IPS DF 6.9 (cell line): ENCODE measurements at places on chromosomes 6 and 20.

- no peak overlapping the region for H3K27ac ChIP-seq
- H3K4me1 ChIP-seq = no peaks in the 10 kb centered on the region
- H3K36me3 ChIP-seq = no peaks in the 10 kb centered on the region
- DNase-seq = no peak
- H3K27me3 ChIP-seq = no peaks in the 10 kb centered on the region
Observed at GRCh38 chr20:4942331-4942730, 59.0 kb downstream of the SLC23A2 start.

- H3K4me1 ChIP-seq = peaks cover 4% of the 10 kb centered on the region
- H3K27me3 ChIP-seq = no peaks in the 10 kb centered on the region
- no peak overlapping the region for H3K4me3 ChIP-seq
- H3K27ac ChIP-seq = no peak overlapping the region
- no peak for DNase-seq
Observed at GRCh38 chr6:30206799-30207618, 6.2 kb downstream of the TRIM26 start.

DNA sequence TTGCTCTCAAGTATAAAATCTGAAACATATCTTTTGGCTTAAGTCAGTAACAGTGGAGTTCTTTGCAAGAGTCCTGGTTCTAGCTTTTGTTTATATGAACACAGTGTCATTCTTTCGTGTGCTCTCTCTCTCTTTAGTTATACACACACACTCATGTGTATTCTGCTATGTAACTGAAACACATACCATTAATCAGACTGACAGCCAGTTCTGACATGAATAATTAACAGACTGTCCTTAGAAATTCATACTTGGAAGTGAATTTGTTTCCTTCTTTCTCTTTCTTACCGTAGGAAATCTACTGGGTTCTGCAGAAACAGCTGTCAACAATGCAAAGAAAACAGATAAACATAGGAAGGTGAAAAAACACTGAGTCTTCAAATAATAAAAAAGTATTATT, 2.5 kb downstream of the MCM9 start:
- no peak overlapping the region for H3K27ac ChIP-seq
- no peak for DNase-seq
- no peaks in the 10 kb centered on the region for H3K4me1 ChIP-seq

DNA sequence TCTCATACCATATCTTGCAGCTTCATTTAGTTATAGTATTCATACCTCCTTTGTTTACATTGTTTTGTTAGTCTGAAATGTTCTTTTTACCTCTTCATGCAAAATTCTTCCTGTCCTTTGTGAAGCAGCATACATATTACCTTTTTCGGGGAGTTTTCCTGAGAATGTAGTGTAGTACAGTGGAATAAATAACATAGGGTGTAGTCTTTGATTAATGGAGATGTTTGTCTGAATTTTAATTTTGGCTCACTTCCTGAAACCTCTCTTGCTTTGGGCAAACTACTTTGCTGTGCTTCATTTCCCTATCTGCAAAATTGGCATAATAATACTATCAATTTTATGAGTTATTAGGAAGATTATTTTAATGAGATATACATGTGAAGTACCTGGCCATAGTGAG, 5.6 kb downstream of the MACROD2 start:
- peaks cover 4% of the 10 kb centered on the region; the same call in 1 of the 2 replicates for H3K27me3 ChIP-seq
- no peak for DNase-seq
- no peak overlapping the region for H3K4me3 ChIP-seq
- no peaks in the 10 kb centered on the region for H3K36me3 ChIP-seq
- no peak overlapping the region for H3K27ac ChIP-seq
- H3K4me1 ChIP-seq = no peaks in the 10 kb centered on the region

GRCh38 chr20:49676581-49677291, 36.9 kb downstream of the B4GALT5 start:
- H3K27me3 ChIP-seq = no peaks in the 10 kb centered on the region
- no peaks in the 10 kb centered on the region for H3K36me3 ChIP-seq
- no peak overlapping the region for H3K4me3 ChIP-seq
- peaks cover 8% of the 10 kb centered on the region for H3K4me1 ChIP-seq
- DNase-seq = no peak

- peak within 1 kb of the TSS; percentile 79 for H3K4me3 ChIP-seq
- peaks cover 3% of the 10 kb centered on the region; the same call in 1 of the 2 replicates for H3K36me3 ChIP-seq
- no peaks in the 10 kb centered on the region for H3K27me3 ChIP-seq
- H3K27ac ChIP-seq = no peak within 1 kb of the TSS
Observed at GRCh38 chr20:25407311-25408169, at the start of gene GINS1. Gene GINS1, plus strand, starts transcription at chr20:25407673. Its CDS starts 148 bp downstream, at chr20:25407821.

DNA sequence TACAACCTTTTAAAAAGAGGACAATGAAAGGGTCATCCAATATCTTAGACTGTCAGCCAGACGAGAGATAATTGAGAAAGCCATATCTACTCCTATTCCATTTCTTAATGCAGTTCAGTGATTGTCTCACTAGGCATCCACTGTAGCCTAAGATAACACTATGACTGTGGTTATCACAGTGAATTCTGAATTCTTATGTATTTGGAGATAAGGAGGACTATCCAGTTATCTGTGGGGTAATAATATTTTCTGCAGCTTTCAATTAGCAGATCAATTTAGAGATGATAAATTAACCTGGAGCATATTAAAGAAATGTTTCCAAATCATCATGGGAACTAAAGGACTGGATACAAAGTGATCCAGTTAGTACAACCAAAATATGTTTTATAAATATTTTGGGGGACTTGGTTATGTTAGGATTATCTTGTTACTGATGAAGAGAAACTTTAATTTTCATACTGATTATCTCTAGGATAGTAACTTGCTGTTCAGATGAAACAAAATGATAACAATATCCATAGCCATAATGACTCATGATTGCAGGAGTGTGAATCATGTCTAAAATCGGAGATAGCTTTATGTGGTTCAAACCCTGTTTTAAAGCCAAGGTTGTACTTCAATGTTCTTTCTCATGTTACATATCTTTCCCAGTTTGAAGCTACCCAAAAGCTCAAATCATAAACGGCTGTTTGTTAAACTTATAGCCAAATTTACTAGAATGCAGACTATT, 1152.0 kb downstream of the HACE1 start:
- H3K36me3 ChIP-seq = no peaks in the 10 kb centered on the region
- no peak overlapping the region for H3K4me3 ChIP-seq
- no peak for DNase-seq
- no peak overlapping the region for H3K27ac ChIP-seq
- H3K4me1 ChIP-seq = no peaks in the 10 kb centered on the region
- no peaks in the 10 kb centered on the region for H3K27me3 ChIP-seq

GRCh38 chr6:18293076-18293904, 29.0 kb upstream of the DEK start:
- H3K27ac ChIP-seq = no peak overlapping the region
- H3K36me3 ChIP-seq = no peaks in the 10 kb centered on the region
- no peak overlapping the region for H3K4me3 ChIP-seq
- no peaks in the 10 kb centered on the region for H3K27me3 ChIP-seq

- no peaks in the 10 kb centered on the region for H3K27me3 ChIP-seq
- DNase-seq = no peak
- no peak overlapping the region for H3K4me3 ChIP-seq
- no peak overlapping the region for H3K27ac ChIP-seq
- H3K36me3 ChIP-seq = no peaks in the 10 kb centered on the region
- peaks cover 3% of the 10 kb centered on the region; the same call in 1 of the 2 replicates for H3K4me1 ChIP-seq
Observed at GRCh38 chr6:151044465-151045441, 179.3 kb downstream of the MTHFD1L start.

- no peak for DNase-seq
- H3K27me3 ChIP-seq = no peaks in the 10 kb centered on the region
- H3K27ac ChIP-seq = no peak overlapping the region
- no peaks in the 10 kb centered on the region for H3K36me3 ChIP-seq
Observed at GRCh38 chr6:111837641-111838500, 35.4 kb downstream of the FYN start.

GRCh38 chr20:20204256-20204655, 151.9 kb downstream of the CFAP61 start:
- H3K27ac ChIP-seq = no peak overlapping the region
- no peak for DNase-seq
- no peak overlapping the region for H3K4me3 ChIP-seq
- no peaks in the 10 kb centered on the region for H3K27me3 ChIP-seq
- no peaks in the 10 kb centered on the region for H3K36me3 ChIP-seq
- H3K4me1 ChIP-seq = no peaks in the 10 kb centered on the region; the same call in 1 of the 2 replicates

DNA sequence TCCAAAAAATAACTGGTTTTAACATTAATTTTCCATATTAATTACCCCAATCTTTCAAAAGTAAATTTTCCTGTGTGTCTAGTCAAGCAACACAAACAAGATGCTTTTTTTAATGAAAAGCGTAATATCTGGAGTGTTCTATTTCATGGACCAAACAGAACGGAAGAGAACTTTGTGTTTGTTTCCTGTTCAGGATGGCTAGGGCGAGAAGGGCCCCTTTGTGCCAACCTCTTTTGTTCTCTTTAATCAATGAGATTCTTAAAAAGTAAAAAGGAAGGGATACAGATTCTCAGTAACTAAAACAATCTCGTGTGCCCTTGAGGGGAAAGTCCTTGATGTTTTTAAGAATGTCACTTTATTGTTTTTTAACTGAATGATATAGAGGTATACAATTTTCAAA, 55.7 kb downstream of the GNAS start:
- peaks cover 40% of the 10 kb centered on the region for H3K36me3 ChIP-seq
- H3K4me1 ChIP-seq = no peaks in the 10 kb centered on the region
- no peak for DNase-seq
- H3K27ac ChIP-seq = no peak overlapping the region

GRCh38 chr20:57678340-57678739, 31.5 kb downstream of the PMEPA1 start:
- H3K27ac ChIP-seq = no peak overlapping the region
- peaks cover 18% of the 10 kb centered on the region for H3K4me1 ChIP-seq
- H3K36me3 ChIP-seq = no peaks in the 10 kb centered on the region
- H3K27me3 ChIP-seq = no peaks in the 10 kb centered on the region
- no peak for DNase-seq
- H3K4me3 ChIP-seq = no peak overlapping the region

GRCh38 chr20:52494244-52494643, 302.7 kb upstream of the ZFP64 start:
- H3K27ac ChIP-seq = no peak overlapping the region
- H3K36me3 ChIP-seq = no peaks in the 10 kb centered on the region
- DNase-seq = no peak
- no peaks in the 10 kb centered on the region for H3K27me3 ChIP-seq

GRCh38 chr6:108123481-108123929, 42.3 kb upstream of the NR2E1 start:
- peaks cover 66% of the 10 kb centered on the region for H3K27me3 ChIP-seq
- no peak overlapping the region for H3K27ac ChIP-seq
- no peaks in the 10 kb centered on the region for H3K36me3 ChIP-seq

DNA sequence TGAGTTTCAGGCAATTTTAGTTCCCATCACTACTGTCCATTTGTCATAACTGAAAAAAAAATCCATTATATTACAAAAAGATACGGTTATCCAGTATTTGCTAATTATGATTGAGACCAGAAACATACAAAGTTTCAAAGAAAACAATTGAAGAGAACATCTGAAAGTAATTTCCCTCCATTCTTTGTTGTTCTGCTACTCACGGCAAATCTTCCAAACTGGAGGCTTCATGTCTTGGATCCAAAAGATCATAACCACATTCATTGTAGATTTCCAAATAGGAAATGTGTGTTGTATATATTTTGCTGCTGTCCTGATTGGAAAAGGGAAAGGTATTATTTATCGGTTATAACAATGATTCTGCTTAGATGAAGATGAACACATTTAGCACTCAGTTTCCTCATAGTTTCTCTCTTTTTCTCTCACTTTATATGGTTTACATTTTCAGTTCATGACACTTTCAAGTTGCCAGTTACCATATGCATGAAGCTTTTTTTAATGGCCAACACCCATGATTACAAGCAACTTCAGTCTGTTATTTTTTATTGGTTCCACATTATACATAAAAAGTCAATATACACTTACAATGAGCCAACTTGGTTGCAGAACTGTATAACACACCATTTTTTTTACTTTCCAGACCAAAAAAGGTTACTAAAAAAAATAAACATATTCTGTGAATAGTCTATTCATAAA, 90.4 kb downstream of the KIF6 start:
- H3K4me1 ChIP-seq = no peaks in the 10 kb centered on the region; the same call in 1 of the 2 replicates
- H3K36me3 ChIP-seq = no peaks in the 10 kb centered on the region

- no peak for DNase-seq
- no peaks in the 10 kb centered on the region for H3K36me3 ChIP-seq
- H3K27ac ChIP-seq = no peak overlapping the region
- H3K27me3 ChIP-seq = no peaks in the 10 kb centered on the region
- no peak overlapping the region for H3K4me3 ChIP-seq
Observed at GRCh38 chr6:106413016-106413415, 52.5 kb downstream of the CRYBG1 start.

DNA sequence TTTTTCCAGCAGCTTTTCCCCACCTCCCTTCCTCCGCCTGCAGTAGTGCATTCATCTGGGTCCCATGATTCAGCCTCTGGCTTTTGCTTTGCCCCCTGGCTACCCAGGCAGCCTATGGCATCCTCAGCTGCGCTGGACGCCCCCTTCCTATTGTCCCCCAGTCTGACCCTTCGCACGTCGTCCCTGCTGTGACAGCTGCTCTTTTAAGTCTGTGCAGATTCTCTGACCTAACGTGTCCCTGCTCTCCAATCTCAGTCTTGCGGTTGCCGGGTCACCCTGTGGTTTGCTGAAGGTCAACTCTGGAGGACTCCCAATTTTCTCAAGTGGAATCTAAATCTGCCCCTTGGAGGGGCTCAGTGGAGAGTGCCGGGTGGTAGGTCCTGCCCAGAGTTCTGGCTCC, 294.3 kb downstream of the CDC5L start:
- DNase-seq = no peak
- H3K27me3 ChIP-seq = no peaks in the 10 kb centered on the region
- no peak overlapping the region for H3K27ac ChIP-seq
- no peaks in the 10 kb centered on the region for H3K36me3 ChIP-seq
- H3K4me1 ChIP-seq = no peaks in the 10 kb centered on the region
- H3K4me3 ChIP-seq = no peak overlapping the region

GRCh38 chr20:57244221-57244585, 22.2 kb downstream of the BMP7 start:
- no peak overlapping the region for H3K27ac ChIP-seq
- H3K4me1 ChIP-seq = no peaks in the 10 kb centered on the region
- H3K4me3 ChIP-seq = no peak overlapping the region
- no peaks in the 10 kb centered on the region for H3K36me3 ChIP-seq

- DNase-seq = no peak
- H3K27ac ChIP-seq = no peak overlapping the region
- H3K36me3 ChIP-seq = no peaks in the 10 kb centered on the region
- no peak overlapping the region for H3K4me3 ChIP-seq
- H3K27me3 ChIP-seq = no peaks in the 10 kb centered on the region
Observed at GRCh38 chr6:45783716-45784115, 231.9 kb downstream of the CLIC5 start.

DNA sequence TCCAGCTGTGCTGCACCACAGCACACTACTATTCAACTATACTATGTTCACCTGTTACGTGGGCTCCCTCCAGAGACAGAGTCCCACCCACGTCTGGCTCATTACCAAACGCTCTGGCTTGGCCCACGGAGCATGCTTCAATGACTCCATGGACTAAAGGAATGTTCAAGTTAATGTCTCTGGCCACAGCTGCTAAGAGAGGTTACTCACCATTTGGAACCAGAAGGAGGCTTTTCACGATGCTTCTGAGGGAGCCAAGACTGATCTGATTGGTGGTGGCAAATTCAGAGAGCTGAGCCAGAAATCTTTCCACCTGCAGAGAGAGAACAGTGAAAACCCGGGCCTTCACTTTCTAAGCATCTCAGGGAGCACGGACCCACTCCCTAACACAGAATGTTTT, 15.6 kb downstream of the COMMD7 start:
- H3K4me3 ChIP-seq = no peak overlapping the region
- peaks cover 9% of the 10 kb centered on the region; the same call in 1 of the 2 replicates for H3K36me3 ChIP-seq
- H3K27me3 ChIP-seq = no peaks in the 10 kb centered on the region
- H3K27ac ChIP-seq = no peak overlapping the region
